ENCODE measurements at places on chromosomes 6 and 20.

GRCh38 chr6:41900861-41901260 is 5.7 kb upstream of the USP49 start:
- DNase-seq = no peak

DNA sequence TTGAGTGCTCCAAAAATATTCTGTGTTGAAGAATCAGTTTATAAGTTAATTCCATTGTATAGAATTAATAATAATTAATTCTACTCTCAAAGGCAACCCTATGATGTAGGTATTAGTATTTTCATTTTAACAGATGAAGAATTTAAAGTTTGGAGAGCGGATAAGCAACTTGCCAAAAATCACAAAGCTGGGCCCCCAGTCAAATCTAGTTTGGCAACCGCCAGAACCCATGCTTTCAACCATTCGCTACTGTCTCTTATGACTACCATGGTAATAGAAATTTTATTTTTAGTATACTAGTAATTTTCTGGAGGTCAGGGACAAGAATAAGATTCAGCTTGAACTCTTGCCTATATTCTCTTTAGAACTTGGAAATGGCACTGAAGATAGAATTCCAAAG is 229.8 kb downstream of the IBTK start:
- DNase-seq = no peak

- no peak for DNase-seq
These were observed 9.8 kb downstream of the FOXS1 start for GRCh38 chr20:31835554-31835953.

DNA sequence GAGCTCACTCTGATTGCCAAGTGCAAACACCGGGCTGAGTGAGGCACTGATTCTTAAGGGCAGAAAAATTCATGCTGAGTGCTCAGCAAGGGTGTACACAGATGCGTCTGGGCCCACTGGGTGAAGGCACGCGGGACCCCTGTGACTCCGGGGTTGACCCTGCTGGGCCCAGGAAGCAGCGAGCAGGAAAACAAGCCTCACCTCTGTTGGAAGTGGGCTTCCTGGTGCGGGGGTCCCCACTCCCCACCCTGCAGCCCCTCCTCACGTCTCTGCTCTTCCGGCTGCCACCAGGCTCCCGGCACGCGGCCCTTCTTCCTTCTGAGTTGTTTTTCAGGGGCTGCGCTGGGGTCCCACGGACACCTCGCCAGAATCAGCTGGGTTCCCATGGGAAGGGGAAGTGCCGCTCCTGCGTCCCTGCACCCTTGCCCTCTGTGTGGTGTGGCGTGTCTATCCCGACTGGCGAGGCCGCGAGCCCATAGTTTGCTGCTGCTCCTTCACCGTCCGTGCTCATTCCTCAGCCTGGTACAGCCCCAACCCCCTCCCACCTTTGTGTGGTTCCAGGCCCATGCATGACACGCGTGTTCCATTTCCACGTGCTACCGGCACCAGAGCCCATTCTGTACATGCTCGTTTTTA is 80.6 kb upstream of the BHLHE23 start:
- DNase-seq = no peak

DNA sequence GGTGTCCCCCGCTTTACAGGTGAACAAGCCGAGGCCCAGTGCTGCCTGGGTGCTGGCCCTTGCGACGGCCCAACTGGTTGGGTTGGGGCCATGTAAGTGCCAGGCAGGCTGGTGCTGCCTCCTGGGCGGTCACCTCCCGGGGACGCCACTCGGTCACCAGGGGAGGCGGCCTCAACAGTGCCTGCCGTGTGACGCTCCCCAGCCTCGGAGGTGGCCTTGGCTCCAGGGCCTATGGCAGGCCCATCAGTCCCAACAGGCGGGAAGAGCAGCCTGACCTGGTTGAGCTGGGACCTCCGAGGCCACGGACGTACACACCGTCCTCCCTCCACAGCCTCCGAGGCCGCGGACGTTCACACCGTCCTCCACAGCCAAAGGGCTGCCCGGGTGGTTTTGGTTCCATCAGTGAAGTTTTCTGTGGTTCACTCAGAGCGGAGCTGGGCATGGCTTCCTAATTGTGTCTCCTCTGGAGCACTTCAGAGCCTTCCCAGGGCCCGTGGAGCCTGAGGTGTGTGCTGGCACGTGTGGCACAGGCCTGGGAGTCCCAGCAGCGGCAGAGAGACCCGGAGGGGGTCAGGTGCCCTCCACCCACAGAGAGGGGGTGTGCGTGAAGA is 19.3 kb upstream of the SLCO4A1 start:
- no peak for DNase-seq

DNA sequence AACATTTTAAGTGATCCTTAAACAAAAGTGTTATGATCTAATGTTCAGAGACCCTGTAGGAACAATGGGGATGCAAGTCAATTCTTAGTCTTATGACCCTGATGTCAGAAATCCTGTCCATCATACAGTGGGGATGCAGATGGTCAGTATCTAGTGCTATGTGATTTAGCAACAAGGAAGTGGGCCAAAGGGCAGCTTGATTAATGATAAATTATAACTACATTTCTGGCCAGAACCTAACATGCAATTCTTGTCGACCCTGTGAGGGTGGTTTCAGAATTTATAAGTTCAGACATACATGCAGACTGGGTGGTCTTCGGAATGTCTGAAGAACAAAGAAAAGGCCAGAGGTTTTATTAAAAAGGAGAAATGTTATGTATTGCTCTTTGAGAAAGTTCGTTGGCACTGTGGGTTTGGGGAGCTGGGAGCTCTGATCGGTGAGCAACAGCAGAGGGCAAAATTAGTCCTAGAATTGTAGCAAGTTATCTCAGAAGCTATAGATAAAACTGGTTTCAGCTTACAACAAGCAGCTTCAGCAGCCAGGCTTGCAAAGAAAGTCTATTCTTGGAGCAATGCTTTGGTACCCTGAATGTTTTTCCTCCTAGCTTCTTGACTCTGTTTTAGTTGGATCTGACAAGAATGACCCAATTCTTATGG is 50.8 kb downstream of the RPF2 start:
- no peak for DNase-seq

DNA sequence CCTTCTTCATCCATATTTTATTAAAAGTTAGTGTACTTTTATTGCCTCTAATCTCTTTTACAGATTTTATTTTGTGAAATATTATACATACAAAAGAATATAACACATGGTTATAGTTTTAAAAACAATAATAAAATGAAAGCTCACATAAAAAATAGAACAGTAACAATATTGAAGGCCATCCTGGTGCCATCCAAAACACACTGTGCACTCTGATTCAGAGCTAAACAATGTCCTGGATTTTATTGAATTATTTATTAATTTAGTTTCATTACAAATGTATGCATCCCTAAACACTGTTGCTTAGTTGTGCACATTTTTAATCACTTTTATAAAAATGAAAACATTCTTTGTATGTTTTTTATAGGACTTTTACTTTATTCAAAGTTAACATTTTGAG is 32.9 kb downstream of the RNF217 start:
- no peak for DNase-seq

DNA sequence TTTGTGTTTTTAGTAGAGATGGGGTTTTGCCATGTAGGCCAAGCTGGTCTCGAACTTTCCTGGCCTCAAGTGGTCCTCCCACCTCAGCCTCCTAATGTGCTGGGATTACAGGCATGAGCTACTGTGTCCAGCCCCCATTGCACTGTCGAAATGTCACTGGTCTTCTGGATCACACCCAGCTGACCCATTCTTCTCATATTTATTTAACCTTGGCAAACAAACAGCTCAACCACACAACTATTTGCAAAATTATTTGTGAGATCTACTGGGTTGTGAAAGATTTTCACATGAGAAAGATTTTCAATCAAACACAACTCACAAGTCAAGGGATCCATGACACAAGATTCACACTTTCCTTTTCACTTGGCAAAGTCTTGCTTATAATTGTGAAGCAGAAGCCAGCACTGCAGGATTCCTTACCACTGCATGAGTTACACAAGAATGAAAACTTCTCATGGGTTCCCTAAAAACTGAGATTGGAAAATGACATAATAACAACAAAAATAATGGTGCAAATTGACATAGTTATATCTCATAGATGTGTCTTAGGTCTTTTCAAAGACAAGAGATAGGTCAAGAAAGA is 2.0 kb upstream of the CST9L start:
- no peak for DNase-seq

DNA sequence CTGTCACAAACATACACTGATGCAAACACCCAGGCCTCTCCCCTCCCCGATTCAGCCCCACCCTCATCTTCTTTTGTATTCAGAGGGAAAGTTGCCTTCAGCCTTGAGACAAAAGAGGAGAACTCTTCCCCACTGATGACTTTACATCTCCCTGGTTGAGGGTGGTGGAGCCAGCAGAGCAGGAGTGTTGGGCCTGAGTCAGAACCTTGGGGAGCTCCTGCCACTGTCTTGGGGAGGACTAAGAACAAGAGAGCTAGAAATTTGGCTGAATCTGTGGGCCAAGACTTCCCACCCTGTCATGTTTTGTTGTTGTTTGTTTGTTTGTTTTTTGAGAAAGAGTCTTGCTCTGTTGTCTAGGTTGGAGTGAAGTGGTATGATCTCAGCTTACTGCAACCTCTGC is 89.1 kb downstream of the MDGA1 start:
- no peak for DNase-seq

GRCh38 chr6:96909811-96910210 is 12.1 kb upstream of the NDUFAF4 start:
- no peak for DNase-seq

DNA sequence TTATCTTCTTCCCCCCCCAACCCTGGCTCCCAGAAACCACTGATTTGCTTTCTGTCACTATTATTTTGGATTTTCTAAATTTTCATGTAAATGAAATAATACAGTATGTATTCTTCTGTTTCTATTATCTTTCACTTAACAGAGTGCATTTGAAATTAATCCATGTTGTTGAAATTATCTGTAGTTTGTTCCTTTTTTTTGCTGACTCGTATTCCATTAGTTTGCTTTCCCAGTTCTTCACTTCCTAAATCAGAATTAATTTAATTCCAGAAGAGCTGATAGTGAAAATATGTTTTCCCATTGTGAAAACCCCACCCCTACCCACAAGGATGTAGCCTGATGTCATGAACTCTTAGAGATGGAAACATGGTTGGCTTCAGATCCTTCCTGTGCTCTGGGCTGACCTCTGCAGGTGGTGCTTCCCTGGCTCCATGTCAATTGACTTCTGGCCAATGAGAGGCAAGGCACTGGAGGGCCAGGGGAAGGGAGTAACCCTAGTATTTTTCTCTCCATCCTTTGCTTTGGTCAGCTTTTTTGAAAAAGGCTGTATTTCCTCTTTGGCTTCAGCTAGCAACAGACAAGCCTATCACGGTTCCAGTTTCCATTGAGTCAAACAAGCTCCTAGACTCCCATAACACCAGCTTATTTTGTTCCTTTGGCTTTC is 244.4 kb upstream of the HSF2 start:
- DNase-seq = no peak

GRCh38 chr6:47116606-47117005 is 74.5 kb upstream of the ADGRF1 start:
- DNase-seq = no peak

DNA sequence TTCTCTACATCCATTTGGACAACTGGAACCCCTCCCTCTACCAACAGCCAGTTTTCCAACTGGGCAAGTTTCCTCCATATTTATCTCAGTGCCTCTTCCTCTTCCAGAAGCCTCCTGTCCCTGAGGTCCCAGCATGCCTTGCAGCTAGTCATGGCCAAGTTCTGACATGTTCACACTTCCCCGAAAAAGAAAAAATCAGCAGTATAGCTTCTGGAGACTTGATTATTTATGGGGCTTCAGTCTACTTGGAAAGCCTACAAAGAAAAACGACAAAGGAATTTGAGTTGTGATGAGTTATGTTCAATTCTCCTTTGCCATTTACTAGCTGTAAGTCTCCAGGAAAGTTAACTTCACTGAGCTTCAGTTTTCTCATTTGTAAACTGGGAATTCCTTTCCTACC is 406.5 kb downstream of the MAFB start:
- DNase-seq = no peak

GRCh38 chr6:147676495-147677199 is 168.2 kb downstream of the SAMD5 start:
- no peak for DNase-seq

DNA sequence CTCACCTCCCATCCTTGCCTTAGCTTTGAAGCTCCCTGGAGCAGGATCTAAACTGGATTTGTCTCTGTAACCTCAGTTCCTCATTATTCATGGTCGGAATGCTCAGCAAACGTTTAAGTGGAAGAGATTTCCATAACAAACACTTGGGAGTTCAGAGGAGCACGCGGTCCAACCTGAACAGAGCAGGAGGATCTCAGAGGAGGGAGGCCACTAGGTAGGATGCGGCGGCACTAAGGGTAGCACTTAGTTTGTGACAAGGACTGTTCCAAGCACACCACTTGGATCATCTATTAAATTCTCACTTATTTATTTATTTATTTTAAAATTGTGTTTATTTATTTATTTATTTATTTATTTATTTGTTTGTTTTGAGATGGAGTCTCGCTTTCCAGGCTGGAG is 13.3 kb upstream of the CCN5 start:
- DNase-seq = no peak

GRCh38 chr6:45222380-45222779 is 105.8 kb upstream of the RUNX2 start:
- no peak for DNase-seq

GRCh38 chr6:33323623-33323948 is 6.0 kb upstream of the ZBTB22 start:
- DNase-seq = no peak
